ENCODE measurements at places on chromosomes 11 and 22.
A peak's percentile ranks its signal among the peaks of the same experiment; 100 is the strongest.

- no peak for DNase-seq
Observed at GRCh38 chr22:25495285-25495684, 69.2 kb upstream of the GRK3 start.

- DNase-seq, result no peak
Observed at GRCh38 chr11:106331176-106331575, 253.7 kb downstream of the AASDHPPT start.

GRCh38 chr11:119093942-119094815, 7.5 kb downstream of the DPAGT1 start:
- peak; percentile 39 for DNase-seq

DNA sequence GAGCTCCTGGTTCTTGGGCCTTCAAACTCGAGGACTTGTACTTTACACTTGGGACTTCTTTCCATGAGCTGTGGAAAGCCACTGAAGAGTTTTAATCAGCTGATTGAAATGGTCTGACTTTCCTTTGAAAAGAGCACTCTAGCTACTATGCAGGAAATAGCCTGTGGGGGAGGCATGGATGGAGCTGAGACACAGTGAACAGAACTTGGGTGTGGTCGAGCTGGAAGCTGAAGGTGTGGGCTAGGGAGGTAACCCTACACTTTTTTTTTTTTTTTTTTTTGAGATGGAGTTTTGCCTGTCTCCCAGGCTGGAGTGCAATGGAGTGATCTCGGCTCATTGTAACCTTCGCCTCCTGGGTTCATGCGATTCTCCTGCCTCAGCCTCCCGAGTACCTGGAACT, 17.5 kb upstream of the CAPRIN1 start:
- no peak for DNase-seq

GRCh38 chr11:34268906-34269430, 88.8 kb downstream of the ABTB2 start:
- no peak for DNase-seq

Measured in CD4-positive, alpha-beta T cell treated with Interleukin-1 beta for 1 hour (primary cell).